ENCODE measurements at places on chromosomes 3 and 15.

DNA sequence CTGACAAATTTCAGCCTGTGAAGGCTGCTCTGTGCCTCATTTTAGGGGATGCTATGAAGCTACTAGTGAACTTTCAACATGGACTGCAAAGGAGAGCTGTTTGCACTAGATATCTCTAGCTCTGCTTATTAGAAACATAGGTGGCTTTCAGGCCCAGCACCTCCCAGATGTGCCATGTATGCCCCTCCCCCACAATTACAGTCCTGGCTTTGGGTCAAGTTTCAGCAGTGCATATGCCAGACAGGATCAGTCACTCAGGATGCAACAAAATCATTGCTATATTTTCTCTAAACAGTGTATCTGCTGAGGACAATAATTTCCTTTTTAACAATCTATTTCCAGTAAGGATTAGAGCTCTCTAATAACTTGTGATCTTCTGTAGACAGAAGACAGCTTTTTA lies 178.8 kb upstream of the STAC start:
- DNase-seq: no peak

GRCh38 chr3:188656196-188656982 lies 502.4 kb downstream of the LPP start:
- DNase-seq: no peak

GRCh38 chr3:184155644-184156521 lies 706 bp downstream of the DVL3 start:
- no peak for DNase-seq

GRCh38 chr3:128240232-128240631 lies 87.0 kb downstream of the EEFSEC start:
- DNase-seq: no peak

DNA sequence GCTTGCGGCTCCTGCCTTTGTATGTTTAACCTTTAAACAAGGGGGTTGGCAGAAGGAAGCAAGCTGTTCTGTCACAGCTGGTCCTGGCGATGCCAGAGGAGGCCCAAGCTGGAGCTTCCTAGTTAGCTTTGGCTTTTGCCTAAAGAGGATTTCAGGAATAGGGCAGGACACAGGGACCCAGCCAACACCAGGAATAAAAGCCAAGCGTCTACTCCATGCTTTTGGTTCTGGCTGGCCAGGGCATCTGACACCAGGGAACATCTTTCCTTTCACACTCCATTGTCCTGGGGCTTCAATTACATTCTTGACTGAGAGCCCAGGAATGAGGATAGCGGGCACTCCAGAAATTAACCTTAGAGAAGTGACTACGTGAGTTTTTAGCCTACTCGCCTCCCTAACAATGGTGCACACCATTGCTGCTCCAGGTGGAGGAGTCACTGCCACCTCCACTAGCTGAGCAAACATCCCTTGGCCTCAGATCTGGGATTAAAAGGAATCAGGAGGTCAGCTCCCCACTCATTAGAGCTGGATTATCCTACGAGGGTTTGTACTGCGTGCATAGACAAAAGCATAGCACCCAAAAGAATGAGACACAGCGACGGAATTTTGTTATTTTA lies 38.2 kb downstream of the TPM1 start:
- DNase-seq: no peak
